NCI-H2171 (cell line): ENCODE measurements at places on chromosomes 6 and 20.

GRCh38 chr20:33423141-33423834 lies 20.3 kb downstream of the SNTA1 start:
- DNase-seq: no peak

DNA sequence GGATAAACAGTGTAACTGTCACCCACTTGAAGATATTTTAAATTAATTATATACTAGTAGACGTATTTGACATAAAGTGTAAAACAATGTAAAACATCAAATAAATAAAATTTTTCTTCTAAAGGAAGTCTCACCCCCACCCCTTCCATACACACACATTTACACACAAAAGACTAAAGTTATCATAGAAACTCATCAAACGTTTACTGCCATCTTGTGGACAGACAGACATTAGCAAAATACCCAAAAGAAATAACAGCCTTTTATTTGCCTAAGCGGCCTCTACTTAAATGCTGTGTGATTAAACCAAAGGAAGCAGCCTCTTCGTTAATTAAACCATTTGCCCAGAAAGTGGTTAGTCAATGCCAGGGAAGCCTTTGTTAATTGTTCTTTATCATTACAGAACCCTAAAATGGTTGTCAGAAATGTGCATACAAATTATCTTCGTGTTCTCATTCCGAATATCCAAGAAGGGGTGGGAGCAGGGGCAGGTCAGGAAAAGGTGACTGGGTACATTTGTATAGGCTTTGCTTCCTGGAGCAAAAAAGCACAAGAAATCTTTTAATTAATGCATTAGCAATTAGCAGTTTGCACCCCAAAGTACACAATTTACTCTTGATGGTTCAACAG lies 176.2 kb upstream of the SASH1 start:
- peak; percentile 43 for DNase-seq

GRCh38 chr6:51934098-51934497 lies 153.3 kb downstream of the PKHD1 start:
- no peak for DNase-seq

DNA sequence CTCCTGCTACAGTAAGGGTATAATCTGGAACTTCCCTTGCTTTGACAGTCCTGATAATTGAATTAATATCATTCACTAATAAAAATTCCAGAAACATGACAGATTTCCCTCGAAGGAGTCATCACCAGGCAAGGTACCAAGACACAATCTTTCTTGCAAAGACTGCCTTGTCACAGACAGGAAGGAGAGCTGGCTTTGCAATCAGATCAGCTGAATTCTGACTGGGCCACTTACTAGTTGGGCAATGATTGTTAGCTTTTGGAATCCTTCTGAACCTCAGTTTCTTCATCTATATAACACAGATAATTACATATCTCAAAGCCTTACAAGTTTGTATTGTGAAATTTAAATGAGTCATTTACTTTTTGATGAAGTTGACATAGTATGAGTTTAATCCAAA lies 344.2 kb downstream of the RFPL4B start:
- no peak for DNase-seq

GRCh38 chr6:72551470-72551869 lies 70.4 kb upstream of the KCNQ5 start:
- DNase-seq: no peak

- no peak for DNase-seq
Observed at GRCh38 chr6:89047473-89047872, 33.1 kb upstream of the PNRC1 start.

DNA sequence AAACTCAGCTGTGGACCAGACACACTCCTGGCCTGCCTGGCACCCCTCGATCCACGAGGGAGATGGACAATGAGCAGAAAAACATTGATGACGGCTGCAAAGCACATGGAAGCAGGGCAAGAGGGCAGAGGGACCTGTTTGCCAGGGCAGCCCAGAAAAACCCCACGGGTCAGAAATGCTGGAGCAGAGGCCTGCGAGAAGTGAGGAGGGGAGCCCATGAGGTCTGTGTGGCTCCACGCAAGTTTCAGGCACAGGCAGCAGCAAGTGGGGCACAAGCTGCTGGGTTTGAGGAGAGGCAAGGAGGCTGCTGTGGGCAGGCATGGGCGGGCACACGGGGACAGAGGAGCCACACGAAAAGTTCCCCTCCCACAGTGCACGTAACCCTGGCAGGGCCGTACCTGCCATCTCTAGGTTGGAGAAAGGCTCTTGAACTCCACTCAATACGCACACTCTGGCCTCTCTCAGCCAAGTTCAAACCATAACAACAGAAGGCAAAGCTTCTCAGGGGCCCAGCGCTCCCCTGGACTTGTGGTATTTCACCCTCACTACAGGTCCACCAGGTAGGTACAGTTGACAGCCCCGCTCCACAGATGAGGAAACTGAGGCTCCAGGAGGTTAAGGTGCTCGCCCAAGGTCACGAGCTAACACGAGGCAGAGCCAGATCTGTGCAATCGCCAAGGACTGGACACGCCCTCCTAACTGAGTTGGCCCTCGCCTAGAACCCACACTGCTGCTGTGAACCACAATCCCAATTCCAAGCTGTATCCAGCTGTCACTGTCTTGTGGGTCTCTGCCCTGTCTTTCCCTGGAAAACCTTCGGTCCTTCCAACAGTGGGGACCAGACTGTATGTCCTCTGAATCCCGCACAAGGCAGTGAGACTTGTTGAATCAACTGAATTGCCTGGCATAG lies 108.2 kb downstream of the NOL4L start:
- no peak for DNase-seq

GRCh38 chr6:119323478-119323877 lies 26.1 kb downstream of the MAN1A1 start:
- DNase-seq: no peak

GRCh38 chr20:14790771-14791620 lies 453.6 kb upstream of the FLRT3 start:
- no peak for DNase-seq

- no peak for DNase-seq
Observed at GRCh38 chr20:49941456-49941855, 5.3 kb downstream of the RNF114 start.

- DNase-seq: peak; percentile 82
Observed at GRCh38 chr20:571754-572441, 28.3 kb upstream of the CSNK2A1 start.

DNA sequence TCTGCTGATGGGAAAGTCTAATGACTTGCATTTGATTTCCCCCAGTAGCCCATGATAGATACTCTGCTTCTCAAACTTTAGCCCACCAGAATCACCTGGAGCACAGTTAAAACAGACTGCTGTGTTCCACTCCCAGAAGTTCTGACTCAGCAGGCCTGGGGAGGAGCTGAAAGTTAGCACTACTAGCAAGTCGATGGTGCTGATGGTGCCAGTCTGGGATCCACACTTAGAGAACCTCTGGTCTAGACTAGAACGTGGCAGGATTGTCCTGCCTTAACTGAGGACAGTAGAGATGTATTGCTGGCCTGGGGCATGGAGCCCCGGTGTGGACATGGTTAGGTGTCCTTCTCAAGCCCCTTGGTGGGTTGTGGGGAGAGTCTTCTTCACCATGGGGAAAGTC lies 8.7 kb downstream of the TOX2 start:
- no peak for DNase-seq

DNA sequence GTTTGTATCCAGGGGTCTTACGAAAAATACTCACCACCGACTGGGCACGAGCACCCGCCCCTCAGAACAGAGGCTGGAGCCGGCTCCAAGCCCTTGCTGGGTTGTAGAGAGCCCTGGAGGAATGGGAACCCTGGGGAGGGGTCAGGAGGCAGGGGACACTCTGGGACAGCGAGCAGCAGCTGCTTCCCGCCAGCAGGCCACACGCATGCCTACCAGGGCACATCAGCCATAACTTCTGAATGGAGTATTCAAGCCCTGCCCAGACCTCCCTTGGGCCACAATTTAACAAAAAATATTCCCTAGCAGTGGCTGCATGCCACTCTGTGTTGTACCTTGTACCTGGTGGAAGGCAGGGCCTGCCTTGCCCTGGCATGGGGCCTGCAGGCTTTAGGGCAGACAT lies 31.6 kb upstream of the CD93 start:
- no peak for DNase-seq

- peak; percentile 87 for DNase-seq
Observed at GRCh38 chr20:20083807-20084206, 31.5 kb downstream of the CFAP61 start.

- DNase-seq: no peak
Observed at GRCh38 chr20:31740208-31740607, 1.1 kb downstream of the TPX2 start.

- no peak for DNase-seq
Observed at GRCh38 chr20:3704087-3704486, 8.3 kb downstream of the SIGLEC1 start.

GRCh38 chr6:108115598-108116058 lies 41.1 kb upstream of the OSTM1 start:
- no peak for DNase-seq

- no peak for DNase-seq
Observed at GRCh38 chr6:29737707-29738630, 14.7 kb downstream of the HLA-F start.

GRCh38 chr20:36217226-36217625 lies 19.1 kb upstream of the AAR2 start:
- no peak for DNase-seq

DNA sequence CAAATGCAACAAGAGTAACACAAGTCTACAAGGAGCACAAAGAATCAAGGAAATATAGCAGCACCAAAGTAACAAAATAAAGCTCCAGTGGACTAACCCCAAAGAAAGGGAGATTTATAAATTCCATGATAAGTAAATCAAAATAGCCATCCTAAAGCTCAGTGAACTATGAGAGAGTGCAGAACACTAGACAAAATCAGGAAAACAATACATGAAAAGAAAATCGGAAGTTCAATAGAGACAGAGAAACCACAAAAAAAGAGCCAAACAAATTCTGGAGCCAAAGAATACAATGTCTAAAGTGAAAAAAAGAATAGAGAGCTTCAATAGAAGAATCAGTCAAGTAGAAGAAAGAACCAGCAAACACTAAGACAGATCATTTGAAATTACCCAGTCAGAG lies 247.3 kb upstream of the TENT5A start:
- DNase-seq: no peak
